ENCODE measurements at places on chromosomes 3 and 15.
A peak's percentile ranks its signal among the peaks of the same experiment; 100 is the strongest.

DNA sequence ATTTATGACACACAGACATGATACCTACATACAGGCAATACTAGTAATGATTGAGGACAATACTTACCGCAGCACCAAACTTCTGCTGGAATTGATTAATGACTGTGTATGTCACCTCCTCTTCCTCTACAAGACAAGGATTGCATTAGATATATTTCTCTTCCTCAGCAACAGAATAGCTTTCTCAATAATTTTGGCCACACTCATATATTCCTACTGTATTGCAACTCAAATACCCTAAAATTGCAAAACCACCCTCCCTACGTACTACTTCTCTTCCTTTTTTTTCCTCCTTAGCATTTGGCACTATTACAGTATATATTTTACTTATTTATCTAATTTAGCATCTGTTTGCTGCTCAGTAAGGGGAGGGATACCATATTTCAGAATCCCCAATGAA is 14.8 kb downstream of the EXD1 start:
- no peak for DNase-seq

GRCh38 chr3:129708328-129708861 is 101.9 kb upstream of the PLXND1 start:
- DNase-seq, result no peak

DNA sequence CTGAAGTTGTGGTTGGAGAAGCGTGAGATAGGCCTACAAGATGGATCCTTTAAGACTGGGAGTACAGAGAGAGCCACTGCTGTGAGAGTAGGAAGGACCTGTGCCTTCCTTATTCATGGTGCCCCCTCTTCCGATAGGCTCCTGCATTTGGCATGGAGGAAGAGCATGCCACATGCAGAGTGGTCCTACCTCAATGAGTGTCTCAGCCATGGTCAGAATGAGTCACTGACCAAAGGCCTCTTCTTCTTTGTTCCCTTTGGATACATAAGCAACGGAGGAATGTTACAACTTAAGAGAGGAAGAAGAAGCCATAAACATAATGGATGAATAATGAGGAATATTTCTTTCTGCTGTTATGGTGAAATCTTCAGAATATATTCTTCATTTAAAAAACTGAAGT is 681.2 kb upstream of the GRM7 start:
- no peak for DNase-seq

- peak; percentile 27 for DNase-seq
Observed at GRCh38 chr3:27666272-27666671, 55.9 kb downstream of the EOMES start.

- no peak for DNase-seq
Observed at GRCh38 chr15:66097151-66098021, 156.2 kb downstream of the MEGF11 start.

GRCh38 chr3:127915115-127915936 is at the start of gene KBTBD12:
Gene KBTBD12 (plus strand): TSS chr3:127915232. CDS start chr3:127923062, 7,830 bp downstream.
- no peak for DNase-seq

DNA sequence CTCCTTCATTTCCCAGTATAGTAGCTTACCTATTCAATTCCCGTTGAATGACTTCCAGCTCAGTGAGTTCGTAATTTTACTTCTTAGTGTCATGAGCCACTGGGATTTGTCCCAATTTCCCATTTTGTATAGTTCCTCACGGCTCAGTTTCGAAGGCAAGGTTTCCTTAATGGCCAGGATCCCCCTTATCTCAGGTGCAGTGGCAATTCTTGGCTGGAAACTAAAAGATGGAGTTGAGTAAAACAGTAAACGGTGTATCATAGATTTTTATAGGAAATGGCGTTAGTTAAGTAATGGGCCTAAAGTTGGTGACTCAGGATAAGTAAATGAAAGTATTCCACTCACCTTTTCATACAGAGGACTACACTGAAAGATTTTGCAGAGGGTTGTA is 522 bp upstream of the LMLN start:
- DNase-seq, result no peak

GRCh38 chr3:126616931-126617330 is 38.0 kb downstream of the TXNRD3 start:
- DNase-seq, result no peak

DNA sequence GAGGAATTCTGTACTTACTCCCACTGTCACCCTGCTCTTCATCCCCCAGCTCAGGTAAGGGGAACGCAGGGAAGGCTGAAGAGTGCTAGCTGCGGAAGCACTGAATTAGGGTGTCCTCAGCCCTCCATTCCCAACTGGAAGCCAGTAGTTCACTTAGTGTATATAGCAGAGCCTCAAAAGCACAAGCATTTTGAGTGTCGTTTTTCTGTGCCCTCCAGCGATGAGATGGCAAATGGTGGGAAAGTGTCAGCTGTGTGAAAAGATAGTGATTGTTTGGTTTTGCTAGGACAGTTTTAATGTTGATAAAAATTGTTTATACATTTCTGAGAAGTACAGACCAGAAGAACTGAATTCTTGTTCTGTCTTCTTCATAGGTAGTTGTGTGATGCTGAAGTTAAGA is 10.8 kb downstream of the MRPS22 start:
- DNase-seq, result no peak

DNA sequence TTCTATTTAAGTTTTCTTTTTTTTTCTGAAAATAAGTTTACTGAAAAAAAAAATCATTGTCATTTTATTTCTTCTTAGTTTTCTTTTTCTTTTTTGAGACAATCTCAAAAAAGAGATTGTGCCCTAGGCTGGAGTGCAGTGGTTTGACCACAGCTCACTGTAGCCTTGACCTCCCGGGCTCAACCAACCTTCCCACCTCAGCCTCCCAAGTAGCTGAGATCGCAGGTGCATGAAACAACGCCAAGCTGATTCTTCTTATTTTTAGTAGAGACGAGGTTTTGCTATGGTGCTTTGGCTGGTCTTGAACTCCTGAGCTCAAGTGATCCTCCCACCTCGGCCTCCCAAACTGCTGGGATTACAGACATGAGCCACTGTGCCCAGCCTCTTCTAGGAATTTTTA is 65.7 kb upstream of the OSTN start:
- no peak for DNase-seq

DNA sequence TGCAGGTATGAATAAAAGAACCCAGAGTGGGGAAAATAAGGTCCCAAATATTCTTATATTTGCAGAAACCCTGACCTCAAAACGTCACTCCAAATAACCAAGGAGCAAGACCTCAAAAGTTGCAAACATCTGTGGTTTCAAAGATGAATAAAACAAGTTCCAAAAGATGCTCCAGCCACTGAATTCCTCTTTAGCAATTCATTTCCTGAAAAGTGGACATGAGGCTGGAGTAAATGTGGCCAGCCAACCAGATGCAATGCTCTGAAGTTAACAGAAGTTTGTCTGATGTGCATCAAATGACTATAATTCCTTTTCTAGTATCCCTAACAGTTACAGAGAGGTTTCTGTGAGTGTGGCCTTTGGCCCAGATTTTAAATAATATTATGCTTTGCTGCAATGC is 71.2 kb upstream of the WNT5A start:
- DNase-seq, result no peak

- peak; percentile 6 for DNase-seq
Observed at GRCh38 chr3:114706591-114707232, 412.9 kb downstream of the TIGIT start.

- no peak for DNase-seq
Observed at GRCh38 chr3:18946524-18946923, 201.8 kb upstream of the KCNH8 start.

DNA sequence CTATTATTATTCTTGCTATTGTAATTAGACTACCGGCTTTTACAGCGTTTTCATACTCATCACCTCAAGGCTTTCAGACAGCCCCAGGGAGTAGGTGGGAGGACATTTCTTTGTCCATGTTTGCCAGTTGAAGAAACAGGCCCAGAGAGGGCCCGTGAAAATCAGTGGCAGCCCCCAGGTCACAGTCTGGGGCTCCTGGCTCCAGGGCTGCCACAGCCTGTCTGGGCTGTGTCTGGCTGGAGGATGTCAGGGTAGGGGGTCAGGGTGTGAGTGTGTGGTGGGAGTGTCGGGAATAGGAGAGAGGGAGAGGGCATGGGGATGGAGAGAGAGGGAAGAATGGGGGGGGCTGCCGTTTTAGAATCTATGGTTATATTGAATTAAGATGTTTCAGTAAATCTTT is 118.2 kb upstream of the TLE3 start:
- no peak for DNase-seq

- DNase-seq, result no peak
Observed at GRCh38 chr3:139295040-139295439, 48.8 kb upstream of the MRPS22 start.

All from activated CD4-positive, alpha-beta T cell treated with anti-CD3 and anti-CD28 coated beads, Interleukin-2, Interleukin-4, amounts not matched to agents 100 ng/mL and 50 ng/mL, durations not matched to agents 16 hours and 8 hours (primary cell).